ENCODE measurements at places on chromosomes 6 and 20.

DNA sequence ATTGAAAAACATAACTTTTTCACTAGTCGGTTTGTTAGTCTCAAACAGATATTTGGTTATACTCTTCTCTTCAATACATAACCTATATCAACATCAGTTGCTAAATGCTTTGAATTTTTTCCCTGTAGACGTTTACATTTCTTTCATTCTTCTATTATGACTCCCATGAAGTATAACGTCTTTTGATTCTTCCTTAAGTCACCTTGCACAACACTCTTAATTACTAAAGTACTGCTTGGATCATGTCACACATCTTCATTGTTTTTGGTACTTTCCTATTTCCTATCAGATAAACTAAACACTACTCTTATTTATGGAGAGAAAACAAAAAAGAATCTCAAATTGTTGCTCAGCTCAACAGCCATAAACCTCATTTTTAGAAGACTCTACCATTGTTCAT is 23.0 kb upstream of the BMP5 start:
- no peak for DNase-seq

DNA sequence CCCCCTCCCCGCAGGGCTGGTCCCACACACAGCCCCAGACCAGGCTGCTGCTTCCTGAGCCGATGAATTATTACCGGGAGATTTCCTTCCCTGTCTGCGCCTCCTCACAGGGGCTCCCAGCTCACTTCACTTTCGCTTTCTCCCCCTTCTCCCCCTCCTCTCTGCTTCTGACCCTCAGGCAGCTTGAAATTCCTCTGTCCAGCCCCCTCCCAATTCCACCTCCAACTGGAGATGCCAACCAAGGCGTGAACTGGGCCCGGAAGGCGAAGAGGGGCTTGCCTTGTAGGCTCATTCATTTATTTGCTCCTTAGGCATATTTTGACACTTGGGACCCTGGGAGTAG is 1.7 kb upstream of the TCF15 start:
- DNase-seq: no peak

DNA sequence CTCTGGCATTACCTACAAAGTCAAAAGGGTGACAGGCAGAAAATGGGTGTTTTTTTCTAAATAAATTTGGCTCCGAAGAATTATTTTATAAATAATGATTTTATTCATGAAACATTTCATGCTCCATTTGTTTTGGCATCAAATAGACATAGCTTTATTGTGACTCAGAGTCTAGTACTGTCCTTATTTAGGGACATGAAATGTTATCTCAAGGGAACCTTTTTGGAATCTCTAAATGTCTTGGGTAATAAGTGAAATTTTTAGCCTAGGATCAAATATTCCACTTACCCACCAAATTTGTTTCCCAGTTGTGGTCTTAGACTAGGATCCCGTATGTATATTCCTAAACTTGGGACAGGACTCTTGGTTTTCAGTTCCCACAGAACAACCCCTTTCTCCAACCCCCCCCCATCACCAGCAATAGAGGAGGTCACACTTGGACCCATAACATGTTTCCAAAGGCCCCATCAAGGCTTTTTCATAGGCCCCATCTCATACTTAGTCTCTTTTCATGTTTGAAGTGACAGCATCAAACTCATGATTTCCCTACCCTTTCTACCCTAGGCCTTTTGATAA is 81.8 kb downstream of the JAG1 start:
- no peak for DNase-seq

DNA sequence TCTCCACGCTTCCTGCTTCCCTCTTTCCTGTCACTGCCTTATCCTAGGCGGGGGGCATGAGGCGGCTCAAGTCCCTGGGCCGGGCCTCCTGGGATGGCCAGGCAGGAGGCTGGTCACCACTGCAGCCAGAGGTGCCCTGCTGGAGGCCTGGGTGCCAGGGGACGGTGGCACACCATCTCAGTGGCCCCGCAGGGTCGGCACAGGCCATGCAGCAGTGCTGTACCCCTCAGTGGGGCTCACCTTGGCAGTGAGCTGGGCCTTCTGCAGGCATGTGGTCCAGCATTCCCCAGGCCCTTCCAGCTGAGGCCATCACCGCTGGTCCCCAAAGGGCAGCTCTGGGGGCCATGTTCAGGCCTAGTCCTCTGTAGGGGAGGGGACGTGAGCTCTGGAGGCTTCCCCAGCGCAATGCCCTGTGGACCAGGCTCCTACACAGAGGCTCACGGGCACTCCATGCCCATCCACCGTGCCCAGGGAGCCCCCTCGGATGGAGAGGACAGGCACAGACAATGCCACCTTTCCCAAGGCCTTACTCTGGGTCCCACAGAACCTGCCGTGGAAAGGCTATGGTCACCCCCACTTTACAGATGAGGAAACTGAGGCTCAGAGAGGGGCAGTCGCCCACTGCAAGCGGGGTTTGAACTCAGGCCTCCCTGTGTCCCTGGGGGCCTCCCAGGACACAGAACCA is 123.8 kb downstream of the TAF4 start:
- no peak for DNase-seq

DNA sequence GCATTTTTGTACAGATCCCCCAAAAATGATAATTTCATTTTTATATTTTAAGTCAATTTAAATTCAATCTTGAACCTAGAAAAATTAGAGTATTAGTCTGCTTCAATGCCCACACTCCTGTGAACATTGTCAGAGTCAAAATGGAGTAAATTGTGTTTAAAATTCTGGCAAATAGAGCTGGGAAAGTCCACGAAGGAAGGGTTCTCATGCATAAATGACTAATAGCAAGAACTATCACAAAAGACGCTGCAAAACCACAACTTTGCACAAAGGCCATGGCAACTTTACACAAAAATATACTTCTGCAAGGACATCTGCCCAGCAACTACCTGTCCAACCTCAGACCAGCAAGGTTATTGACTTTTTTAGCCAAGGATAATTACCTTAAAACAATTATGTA is 203.2 kb upstream of the SMLR1 start:
- DNase-seq: no peak

- no peak for DNase-seq
These were observed at the start of gene TCP11 for GRCh38 chr6:35141007-35141655. Gene TCP11 (minus strand): TSS chr6:35141339. CDS start chr6:35140870, 469 bp downstream.

- no peak for DNase-seq
These were observed 131.2 kb upstream of the THEMIS start for GRCh38 chr6:128032042-128032441.

DNA sequence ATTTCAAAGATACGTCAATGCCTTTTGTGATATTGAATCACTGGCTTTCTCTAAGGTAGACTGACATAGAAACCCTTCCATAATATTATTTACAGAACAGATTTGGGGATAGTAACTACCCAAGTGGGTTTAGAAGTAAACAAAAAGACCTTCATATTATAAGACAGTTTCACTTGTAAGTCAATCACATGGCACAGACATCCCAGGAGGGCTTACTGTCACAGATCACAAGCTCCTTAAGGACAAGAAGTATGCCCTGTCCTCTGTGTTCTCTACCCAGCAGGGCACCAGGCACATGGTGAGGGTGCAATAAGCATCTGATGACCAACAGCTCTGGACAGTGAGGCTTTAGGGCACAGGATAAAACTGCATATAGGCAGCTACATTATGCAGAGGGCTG is 135.9 kb upstream of the SLC22A16 start:
- DNase-seq: no peak

- DNase-seq: no peak
These were observed 22.4 kb upstream of the HACE1 start for GRCh38 chr6:104881964-104882668.

GRCh38 chr6:125784365-125784764 is 6.4 kb upstream of the NCOA7 start:
- no peak for DNase-seq

- DNase-seq: no peak
These were observed 24.0 kb upstream of the CTNNBL1 start for GRCh38 chr20:37669773-37670236.

DNA sequence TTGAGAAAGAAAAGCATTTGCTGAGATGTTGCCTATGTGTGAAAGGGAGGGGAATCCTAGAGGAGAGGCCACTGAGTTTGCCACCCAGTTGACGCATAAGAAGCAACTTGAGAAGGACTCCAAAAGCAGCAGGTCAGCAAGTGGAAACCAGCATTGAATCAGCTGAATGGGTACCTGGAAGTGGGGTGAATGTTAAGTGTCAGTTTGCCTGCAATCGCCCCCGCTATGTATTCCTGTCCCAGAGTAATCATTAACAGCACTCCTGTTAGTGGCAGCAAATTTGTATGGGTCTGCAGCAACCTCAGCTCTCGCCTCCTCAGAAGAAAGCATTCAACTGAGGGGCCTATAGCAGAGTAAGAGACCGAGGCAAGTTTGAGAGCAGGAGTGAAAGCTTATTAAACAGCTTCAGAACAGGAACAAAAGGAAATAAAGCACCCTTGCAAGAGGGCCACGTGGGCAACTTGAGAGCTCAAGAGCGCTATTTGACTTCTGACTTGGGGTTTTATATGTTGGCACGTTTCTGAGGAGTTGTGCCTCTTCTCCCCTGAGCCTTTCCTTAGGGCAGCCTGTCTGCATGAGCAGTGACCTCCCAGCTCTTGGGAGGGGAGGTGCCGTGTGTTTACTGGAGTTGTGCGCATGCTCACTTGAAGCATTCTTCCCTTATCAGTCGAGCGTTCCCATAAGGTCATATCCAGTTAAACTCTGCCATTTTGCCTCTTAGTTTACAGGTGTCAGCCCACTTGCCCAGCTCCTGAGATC is 122.6 kb upstream of the PHACTR1 start:
- DNase-seq: no peak

DNA sequence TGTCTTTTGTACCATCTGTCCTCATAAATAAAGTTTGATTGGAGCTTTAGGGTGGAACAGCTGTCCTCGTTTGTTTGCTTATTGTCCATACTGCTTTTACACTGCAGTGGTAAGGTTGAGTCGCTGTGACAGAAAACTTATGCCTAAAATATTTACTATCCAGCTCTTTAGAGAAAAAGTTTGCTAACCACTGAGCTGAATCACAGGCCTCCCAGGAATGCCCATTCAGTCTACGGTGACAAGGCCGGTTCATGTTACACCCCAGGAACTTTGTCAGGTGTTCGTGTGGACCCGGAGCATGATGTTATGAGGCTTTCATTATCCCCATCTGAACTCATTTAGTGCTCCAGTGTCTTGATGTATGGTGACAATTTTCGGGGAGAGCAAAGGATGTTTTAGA is 401.1 kb downstream of the SAMD5 start:
- no peak for DNase-seq

- DNase-seq: no peak
These were observed 2.5 kb downstream of the MCM9 start for GRCh38 chr6:118932421-118932820.

GRCh38 chr6:135555550-135555949 is 58.0 kb upstream of the AHI1 start:
- DNase-seq: no peak

- no peak for DNase-seq
These were observed 3.6 kb upstream of the NUP153 start for GRCh38 chr6:17710331-17710730.

DNA sequence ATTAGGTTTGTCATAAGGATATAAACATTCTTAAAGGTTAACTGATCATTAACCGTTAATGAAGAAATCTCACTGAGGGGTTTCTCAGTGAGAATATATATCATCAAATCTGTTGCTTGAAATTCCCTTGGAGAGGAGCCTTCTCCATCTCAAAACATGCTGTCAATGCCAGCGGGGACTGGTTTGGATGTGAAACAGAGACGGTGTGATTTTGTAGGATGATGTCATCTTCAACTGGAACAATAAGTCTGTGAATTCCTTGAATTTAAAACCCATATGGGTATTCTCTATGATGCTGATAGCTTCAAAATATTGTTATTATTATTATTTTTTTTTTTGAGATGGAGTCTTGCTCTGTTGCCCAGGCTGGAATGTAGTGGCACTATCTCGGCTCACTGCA is 75.9 kb downstream of the GMPR start:
- no peak for DNase-seq

- DNase-seq: no peak
These were observed 133.1 kb upstream of the COL21A1 start for GRCh38 chr6:56380476-56380875.

GRCh38 chr6:29590218-29590808 is 5.4 kb downstream of the OR2H2 start:
- DNase-seq: no peak

DNA sequence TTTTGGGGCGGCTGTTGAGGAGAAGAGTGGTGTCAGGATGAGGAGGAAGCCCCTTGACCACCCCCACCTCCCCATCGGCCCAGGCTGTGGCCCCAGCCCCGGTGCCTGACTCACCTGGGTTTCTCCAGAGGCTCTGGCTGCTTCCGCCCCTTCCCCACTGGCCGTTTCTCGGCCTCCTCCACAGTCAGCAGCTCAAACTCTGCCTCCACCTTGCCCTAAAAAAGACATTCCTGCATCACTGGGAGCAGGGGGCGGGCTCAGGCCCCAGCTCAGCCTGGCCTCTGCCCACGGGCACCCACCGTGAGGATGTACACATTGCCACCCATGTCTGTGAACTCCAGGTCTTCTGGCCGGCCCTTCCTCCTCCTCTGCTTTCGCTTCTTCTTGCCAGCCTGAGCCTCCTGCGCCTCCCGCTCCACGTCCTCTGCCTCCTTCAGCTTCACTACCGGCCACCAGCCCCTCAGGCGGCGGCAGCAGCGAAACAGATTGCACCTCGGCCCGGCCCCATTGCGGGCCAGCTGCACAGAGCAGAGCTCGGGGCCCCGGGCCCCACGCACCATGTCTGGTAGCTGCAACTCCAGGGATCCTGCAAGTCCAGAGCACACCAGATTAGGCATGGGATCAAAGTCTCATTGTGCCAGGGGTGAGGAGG is 17.3 kb downstream of the ERGIC3 start:
- DNase-seq: no peak

DNA sequence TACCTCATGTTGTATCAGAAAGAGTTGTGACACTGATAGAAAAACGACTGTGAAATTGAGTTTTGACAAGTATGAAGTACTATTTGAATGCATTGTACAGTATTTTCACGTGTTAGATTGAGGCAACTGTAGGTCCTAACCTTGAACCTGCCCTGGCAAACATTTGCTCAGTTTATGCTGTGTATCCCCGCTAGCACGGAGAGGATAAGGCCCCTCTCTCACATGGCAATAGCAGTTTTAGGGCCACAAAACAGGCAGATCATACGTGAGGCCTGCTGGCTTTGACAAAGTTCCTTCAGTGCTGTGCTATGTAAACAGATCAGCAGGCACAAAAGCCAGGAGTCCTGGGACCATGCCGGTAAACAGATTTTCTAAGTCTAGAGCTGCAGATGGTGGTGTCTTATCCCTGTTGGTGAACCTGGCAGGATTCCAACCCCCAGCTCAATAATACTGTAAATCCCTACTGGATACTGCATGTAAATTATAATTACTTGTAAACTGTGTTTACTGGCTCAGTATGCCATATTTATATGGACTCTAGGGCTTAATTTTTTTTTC is 23.8 kb upstream of the FAM217A start:
- no peak for DNase-seq

Measured in activated CD4-positive, alpha-beta T cell treated with anti-CD3 and anti-CD28 coated beads, Interleukin-2, amount 50 U/mL, for 24 hours (primary cell).